Keratinocyte (primary cell): ENCODE measurements at places on chromosomes 16 and 17. TPM values are rescaled to one million over a fixed set of nuclear protein-coding genes. Genes with fewer than 3 reads are reported as not detected.

DNA sequence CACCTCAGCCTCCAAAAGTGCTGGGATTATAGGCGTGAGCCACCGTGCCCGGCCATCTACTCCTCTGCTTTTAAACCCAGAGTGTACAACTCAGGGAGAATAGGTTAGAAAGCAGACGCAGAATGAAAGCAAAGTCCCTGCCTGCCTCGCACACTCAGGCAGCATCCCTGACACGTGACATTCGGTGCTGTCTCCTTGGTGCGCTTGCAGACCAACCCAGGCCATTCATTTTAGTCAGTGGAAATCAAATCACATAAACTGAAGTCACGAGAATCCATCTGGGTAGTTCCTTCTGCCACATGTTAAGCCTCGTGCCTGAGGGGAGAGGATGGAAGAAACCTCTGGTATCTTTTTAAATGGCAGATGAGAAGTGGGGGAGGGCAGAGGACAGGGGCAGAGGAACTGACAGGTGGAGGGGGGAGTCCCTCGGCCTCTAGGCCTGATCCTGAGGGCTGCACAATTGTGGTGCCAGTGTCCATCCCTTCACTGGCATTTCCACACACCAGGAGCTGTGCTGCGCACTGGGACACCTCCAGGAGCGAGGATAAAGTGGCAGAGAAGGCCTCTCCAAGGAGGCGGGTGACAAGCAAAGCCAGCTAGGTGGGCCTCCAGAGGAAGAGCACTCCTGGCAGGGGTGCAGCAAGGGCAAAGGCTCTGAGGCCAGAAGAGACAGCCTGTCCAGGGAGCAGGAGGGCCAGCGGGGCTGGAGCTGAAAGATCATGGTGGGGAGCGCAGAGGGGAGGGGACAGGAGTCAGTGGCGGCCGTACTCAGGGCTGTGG lies 196.3 kb downstream of the KATNIP start:
- H3K27me3 ChIP-seq, result no peaks in the 10 kb centered on the region
- H3K36me3 ChIP-seq, result peaks cover 3% of the 10 kb centered on the region
- H3K4me1 ChIP-seq, result peaks cover 9% of the 10 kb centered on the region
- DNase-seq, result no peak

GRCh38 chr17:57970710-57971109 lies 15.5 kb upstream of the CUEDC1 start:
- no peaks in the 10 kb centered on the region for H3K27me3 ChIP-seq
- DNase-seq, result no peak
- peaks cover 2% of the 10 kb centered on the region for H3K4me1 ChIP-seq
- no peak overlapping the region for H3K27ac ChIP-seq
- H3K4me3 ChIP-seq, result no peak overlapping the region

Gene ITGAX
- polyA plus RNA-seq, result 0.03 to 0.11 TPM (median 0.04 TPM) in 3 replicates

Gene EMP2
- 14.7 to 19.6 TPM (median 19.1 TPM) in 3 replicates for polyA plus RNA-seq

DNA sequence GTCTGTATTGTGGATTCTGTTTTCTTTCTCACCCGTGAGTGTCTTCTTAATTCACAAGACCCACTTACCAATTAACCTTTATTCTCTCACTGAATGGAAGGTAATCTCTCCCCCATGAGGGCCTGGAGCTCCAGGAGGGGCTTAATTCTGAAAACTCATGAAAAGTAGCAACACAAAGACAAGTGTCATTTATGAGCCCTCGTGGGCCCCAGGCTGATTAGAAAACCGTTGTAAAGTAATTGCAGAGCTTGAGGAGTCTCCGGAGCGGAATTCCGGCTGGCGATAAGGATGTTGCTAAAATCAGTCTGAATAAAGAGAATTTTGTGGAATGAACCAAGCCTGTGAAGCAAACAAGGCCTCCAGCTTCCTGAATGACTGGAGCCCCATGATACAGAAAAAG lies 301.5 kb downstream of the HAPSTR1 start:
- H3K36me3 ChIP-seq, result no peaks in the 10 kb centered on the region
- no peak overlapping the region for H3K4me3 ChIP-seq
- DNase-seq, result no peak

Gene GPR179
- 0.01 TPM in 2 of 3 replicates, not detected in the other for polyA plus RNA-seq

DNA sequence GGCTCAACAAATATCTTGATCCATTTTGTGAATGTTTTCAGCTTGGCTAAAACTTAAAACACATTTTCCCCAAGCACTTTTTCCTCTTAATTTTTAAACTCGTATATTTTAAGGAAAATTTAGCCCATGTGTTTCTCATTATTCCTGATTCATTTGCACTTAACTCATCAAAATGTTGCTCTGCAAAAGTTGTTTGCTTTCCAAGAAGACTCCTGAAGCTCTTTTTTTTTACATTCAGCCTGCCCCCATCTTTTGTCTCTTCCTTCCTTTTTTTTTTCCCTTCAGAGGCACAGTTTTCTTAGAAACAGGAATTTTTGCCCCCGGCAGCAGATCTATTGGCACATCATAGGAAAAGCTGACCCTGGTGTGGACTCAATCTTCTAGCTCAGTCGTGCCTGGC lies 155.0 kb upstream of the SALL1 start:
- H3K4me3 ChIP-seq, result no peak overlapping the region
- H3K4me1 ChIP-seq, result no peaks in the 10 kb centered on the region
- H3K27me3 ChIP-seq, result no peaks in the 10 kb centered on the region
- H3K36me3 ChIP-seq, result no peaks in the 10 kb centered on the region
- H3K27ac ChIP-seq, result no peak overlapping the region
